Activated T-cell treated with anti-CD3 and anti-CD28 coated beads for 48 hours (primary cell): ENCODE measurements at places on chromosomes 2 and 18.

GRCh38 chr2:100664756-100665101 lies 101.9 kb downstream of the PDCL3 start:
- no peak for DNase-seq

DNA sequence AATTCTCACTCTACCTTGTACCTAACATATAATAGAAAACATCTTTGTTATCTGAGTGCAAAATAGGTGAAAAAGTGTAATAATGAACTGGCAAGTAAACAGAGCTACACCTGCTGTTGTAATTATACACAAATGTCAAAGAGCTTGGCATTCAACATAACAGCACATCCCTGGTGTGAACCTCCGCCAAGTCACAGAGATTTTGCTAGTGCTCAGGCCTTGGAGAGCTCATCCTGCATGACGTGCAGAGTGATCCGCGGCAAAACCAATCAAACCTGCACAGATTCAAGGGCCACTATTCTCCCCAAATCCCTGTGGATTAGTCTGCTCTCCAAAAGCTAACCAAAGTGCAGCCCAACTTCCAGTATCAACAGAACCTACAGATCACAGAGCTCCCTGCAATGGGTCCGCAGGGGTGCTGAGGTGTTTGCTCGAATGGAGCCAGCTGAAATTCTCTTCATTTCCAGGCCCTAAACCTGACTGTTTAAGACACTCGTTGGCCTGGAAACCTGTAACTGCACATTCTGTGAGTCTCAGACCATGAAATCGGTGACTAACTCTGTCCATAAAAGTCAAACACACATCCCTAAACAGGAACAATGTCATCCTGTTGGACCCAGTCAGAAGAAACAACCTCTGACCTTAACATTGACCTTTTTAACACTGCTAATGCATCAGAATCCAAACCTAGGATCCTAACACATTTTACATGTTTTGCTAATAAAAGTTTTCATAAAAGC lies 111.8 kb downstream of the EPB41L3 start:
- DNase-seq = no peak

DNA sequence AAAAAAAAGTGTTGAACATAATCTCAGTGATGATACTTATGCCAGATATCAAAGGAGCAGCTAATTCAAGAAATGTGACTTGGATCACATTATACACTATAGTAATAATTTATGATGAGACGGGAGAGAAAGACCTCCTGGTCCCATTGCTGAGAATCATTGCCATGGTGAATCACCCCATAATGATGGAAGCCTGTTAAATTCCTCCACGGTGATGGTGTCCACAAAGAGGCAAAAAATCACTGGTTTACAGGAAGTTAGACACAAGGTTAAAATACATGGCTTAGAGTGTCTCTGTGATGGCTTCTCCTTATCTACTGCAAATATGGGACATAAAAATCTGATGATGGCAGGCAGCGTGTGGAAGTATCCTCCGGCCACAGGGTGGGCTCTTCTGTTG lies 210.0 kb downstream of the CDH2 start:
- no peak for DNase-seq

DNA sequence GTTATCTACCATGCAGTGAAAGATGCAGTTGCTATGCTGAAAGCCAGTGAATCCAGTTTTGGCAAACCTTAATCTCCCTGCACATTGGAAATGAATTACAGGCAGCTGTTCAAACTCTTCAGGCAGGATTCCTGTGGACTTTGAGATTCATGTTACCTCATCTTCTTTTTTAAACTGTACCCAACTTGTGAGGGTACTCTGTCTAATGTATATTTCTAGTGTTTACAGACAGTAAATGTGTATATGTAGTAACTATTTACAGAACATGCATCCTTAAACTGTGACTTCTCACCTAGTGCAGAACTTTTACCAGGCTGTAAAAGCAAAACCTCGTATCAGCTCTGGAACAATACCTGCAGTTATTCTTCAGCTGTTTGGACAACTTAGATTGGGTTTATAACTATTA lies 50.9 kb downstream of the KDM3A start:
- no peak for DNase-seq

DNA sequence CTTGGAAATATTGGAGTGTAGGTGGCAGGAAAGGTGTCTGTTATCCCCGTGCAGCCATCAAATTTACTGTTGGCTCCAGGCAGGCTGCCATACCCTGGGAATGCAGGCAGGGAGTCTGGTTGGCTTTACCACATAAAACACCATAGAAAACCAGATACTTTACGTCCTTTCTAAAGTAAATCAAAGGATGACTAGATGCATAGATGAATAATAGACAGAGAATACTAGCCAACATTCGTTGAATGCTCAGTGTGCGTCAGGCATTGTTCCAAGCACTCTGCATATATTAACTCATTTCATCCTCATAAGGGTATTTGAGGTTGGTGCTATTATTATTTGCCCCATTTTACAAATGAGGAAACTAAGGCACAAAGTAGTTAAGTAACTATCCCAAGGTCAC lies 65.2 kb downstream of the VSNL1 start:
- no peak for DNase-seq

GRCh38 chr18:11368020-11368419 lies 218.7 kb upstream of the PIEZO2 start:
- DNase-seq = no peak

DNA sequence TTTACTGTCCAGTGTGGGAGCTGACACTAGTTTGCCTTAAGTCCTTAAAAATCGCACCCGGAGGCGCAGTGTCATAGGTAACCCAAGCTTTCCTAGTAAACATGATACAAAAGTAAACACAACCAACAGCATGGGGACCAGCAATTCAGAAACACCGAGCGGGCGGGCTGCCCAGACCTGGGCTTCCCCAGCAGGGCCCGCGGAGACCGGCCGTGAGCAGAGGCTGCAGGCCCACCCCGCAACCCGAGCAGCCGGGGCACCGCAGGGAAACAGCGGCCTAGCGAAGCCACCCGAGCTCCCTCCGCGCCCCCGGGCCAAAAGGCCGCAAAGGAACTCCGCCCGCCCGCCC lies 296 bp downstream of the TTC21B start:
- no peak for DNase-seq

DNA sequence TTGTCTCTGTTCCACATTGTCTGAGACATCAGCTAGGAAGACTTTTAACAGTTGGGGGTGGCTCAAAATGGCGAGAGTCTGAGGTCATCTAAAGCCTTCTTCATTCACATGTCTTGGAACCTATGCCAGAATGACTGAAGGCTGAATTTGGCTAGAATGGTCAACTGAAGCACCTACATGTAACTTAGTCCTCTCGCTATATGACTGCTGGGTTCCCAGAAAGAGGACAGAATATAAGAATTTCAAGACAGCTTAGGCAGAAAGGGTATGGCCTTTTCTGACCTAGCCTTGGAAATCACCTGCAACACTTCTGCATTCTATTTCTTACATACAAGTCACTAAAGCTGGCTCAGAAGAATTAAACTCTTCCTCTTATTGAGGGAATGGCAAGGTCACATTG lies 75.6 kb upstream of the OTX1 start:
- DNase-seq = no peak

DNA sequence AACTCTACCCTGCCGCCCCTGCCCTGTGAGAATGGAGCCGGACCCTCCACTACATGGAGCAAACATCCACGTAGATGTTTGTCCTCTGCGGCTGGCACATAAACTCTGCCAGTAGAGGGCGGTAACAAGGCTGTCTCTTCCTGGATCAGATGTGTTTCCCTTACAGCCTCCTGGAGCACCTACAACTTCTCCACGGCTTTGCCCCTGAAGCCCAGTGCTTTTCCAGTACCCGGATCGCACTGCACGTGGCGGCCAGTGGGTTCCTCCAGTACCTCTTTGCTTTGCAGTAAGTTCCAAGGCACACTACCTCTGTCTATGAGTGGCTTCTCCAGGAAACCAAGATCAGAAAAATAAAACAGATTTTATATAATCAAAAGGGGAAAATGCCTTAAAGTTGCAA lies 651.3 kb downstream of the DCDC2C start:
- DNase-seq = no peak

- no peak for DNase-seq
Measured at GRCh38 chr2:57402096-57402495, 644.5 kb upstream of the VRK2 start.

GRCh38 chr2:101241158-101241557 lies 11.5 kb upstream of the CNOT11 start:
- no peak for DNase-seq

DNA sequence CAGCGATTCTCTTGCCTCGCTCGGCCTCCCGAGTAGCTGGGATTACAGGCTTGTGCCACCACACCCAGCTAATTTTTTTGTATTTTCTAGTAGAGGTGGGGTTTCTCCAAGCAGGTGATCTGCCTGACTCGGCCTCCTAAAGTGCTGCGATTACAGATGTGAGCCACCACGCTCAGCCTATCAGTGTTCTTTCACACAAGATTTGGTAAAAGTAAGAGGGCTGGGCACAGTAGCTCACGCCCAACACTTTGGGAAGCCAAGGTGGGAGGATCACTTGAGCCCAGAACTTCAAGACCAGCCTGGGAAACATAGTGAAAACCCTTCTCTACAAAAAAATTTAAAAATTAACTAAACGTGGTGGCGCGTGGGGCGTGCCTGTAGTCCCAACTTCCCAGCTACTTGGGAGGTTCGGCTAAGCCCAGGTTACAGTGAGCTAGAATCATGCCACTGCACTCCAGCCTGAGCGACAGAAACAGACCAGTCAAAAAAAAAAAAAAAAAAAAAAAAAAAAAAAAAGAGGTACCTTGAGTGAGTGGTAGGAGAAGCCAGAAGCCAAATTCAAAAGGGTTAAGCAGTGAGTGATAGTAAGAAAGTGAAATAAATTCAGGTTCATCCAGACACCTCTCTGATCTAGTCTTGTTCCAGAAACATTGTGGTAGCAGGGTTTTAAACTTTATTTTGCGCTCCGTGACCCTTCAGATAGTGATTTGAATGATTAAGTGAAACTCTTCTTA lies 981 bp downstream of the MRPL53 start:
- DNase-seq = no peak

- no peak for DNase-seq
Measured at GRCh38 chr2:145688156-145688555, 1168.2 kb upstream of the ZEB2 start.

DNA sequence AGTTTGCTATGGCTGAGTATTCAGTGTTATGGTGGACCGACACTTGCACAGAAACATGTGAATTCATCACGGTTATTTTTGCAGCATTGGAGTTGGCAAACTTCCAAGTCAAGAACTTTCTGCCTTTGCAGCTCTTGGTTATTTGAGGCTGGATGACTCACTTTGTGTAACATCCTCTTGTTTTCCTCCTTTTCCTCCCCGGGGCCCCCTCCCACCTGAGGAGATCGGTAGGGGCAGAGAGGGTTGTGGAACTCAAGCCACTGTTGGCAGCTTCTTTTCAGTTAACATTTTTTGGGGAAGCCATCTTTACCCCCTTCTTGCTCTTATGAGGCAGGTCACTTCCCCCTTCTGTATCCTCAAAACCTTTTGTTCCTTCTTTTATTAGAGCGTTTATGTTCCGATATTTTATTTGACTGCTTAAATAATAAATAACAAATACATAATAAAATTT lies 48.6 kb downstream of the DDX1 start:
- DNase-seq = no peak

GRCh38 chr2:237744613-237745249 lies 53.8 kb upstream of the RBM44 start:
- DNase-seq = peak; percentile 66

GRCh38 chr2:237128026-237128703 lies 42.5 kb downstream of the COPS8 start:
- peak; percentile 56 for DNase-seq

- no peak for DNase-seq
Measured at GRCh38 chr18:10239103-10239502, 215.3 kb upstream of the APCDD1 start.

DNA sequence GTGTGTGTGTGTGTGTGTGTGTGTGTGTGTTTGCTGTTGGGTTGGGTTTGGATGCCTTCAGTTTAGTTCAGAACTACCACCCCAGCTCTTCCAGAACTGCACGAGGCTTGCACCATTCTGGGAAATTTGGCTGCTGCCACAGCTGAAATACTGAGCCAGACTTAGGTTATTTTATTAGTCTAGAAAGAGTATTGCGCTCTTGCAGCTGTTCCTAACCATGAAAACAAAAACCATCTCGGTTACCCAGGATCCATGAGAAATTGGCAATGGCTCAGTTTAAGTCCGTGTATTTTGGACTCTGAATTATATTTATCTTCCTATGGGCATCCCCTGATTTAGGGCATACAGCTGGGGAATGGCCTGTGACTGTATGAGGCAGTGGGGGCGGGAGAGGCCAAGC lies 83.2 kb downstream of the TANC1 start:
- DNase-seq = no peak

DNA sequence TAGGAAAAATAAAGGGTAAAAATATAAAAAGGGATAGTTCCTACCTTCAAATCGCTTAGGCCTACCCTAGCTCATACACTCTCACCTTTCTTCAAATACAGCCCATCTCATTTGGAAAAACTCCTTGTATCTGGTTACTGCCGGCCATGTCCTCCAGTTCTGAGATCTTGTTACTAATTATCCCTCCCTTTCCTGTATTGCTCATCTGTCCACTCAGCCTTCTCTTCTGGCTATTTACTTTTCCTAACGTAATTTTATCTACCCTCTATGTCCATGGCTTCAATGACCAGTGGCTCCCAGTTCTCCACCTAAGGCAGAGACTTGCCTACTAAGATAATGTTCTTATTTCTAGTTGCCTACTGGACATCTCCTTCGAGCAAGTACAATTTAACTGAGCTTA lies 342.9 kb upstream of the ACVR2A start:
- no peak for DNase-seq

DNA sequence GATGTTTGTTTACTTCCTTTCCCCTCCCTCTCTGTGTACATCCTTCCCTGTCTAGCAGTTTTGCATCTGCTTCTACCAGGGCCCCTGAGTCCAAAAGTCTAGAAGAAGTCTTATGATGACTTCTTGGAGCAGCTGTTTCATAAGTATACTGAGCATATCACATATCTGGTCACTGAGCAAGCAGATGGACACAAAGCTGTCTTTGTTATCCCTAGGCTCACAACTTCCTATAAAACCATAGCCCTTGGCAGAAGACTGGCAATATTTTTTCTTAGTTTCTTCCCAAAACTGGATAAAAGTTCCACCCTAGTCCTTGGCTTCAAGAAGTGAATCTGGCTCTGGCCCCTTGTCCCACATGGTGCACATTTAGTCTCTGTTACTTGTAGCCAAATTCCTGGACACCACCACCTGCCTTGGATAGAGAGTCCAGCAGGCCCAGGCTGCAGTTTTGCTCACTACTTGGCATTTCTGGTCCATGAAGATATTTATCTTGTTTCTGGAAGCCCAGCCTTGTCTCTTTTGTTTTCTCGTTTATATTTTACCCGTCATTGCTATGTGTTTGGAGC lies 22.5 kb downstream of the THOC1 start:
- DNase-seq = no peak

DNA sequence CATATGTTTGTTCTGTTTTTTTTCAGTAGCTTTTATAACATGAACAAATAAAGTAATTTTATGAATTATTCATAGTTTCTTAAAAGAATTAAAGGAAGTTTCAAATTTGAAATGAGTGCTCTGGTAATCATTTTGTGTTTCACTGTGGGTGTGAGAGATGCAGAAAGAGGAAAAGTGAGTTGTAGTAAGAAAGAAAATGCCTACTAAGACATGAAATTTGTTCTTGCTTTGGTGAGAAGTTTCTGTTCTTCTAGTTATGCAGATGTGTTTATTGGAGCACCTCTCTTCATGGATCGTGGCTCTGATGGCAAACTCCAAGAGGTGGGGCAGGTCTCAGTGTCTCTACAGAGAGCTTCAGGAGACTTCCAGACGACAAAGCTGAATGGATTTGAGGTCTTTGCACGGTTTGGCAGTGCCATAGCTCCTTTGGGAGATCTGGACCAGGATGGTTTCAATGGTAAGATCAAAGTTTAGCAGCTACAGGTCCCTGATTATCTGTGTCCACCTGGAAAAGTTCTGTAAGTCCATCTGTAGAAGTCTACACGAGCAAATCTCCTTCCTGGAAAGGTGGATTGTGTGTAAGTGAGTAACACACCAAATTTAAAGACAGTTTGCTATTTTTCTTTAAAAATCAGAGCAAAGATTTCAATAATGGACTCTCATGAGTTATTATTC lies 51.4 kb downstream of the ITGAV start:
- no peak for DNase-seq
